Memory B cell (primary cell): ENCODE measurements at places on chromosomes 3 and 15.

- no peak for DNase-seq
These were observed 38.8 kb upstream of the ANKRD34C start for GRCh38 chr15:79243723-79244122.

GRCh38 chr15:29853211-29853987 lies 31.1 kb upstream of the TJP1 start:
- no peak for DNase-seq

DNA sequence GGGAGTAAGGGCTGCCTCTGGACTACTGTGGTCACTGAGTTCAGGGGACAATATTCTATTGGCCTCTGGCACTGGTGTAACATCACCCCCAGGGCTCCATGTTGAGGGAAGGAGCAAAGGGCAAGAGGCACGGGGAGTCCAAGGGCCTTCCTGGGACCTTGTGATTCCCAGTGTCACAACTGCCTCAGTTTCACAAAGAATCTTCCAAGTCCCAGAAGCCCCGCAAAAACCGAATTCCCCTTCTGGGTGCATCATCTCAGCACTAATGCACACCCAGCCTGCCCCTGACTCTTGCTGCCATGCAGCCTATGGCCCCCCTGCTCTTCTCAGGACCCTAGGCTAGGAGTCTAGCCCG lies 5.5 kb downstream of the AMOTL2 start:
- DNase-seq: no peak

DNA sequence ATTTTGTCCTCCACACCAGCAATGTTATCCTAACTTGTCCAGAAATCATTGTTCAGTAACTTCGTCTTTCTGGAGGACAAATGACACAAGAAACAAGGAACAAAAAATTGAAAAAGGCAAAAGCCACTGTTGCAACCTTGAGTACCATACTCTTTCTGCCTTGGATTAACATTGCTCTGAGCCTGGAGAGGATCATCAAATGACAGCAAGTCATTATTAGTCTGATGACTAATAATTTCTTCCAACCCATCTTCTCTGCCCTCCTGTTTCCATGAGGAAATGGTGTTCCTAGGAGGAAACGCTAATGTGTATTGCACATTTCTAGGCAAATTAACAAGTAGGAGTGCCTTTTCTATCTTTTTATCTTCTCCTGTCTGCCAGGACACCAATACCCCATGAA lies 153.9 kb downstream of the PCCB start:
- DNase-seq: no peak

DNA sequence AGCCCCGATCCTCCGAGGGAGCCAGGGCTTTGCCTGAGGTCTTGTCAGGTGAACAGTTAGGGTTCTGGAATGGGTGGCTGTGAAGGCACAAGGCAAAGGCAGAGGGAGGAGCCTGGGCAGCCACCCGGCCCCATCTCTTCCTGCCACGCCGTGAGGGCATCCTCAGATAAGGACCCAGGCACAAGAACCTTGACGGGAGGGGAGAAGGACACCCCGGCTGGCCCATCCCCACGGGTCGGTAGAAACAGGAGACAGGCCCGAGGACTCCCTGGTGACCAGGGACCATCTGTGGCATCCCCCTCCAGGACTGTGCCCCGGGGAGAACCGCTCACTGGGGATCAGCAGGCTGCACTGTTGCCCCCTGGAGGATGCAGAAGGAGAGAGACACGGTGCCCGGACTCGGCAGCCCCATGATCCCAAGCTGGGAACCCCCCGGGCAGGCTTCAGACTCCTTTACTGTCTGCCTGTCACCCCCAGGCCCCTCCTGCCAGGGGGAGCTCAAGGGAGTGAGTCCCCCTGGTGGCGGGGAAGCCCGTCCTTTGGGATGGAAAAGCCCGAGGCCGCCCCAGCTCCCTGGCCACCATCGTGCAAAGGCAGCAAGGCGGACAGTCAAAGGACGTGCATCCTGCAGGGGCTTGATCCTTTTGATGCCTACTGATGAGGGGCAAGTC lies 12.3 kb upstream of the PCSK6 start:
- DNase-seq: peak; percentile 9

- DNase-seq: no peak
These were observed 512 bp upstream of the TRH start for GRCh38 chr3:129973853-129974563.

DNA sequence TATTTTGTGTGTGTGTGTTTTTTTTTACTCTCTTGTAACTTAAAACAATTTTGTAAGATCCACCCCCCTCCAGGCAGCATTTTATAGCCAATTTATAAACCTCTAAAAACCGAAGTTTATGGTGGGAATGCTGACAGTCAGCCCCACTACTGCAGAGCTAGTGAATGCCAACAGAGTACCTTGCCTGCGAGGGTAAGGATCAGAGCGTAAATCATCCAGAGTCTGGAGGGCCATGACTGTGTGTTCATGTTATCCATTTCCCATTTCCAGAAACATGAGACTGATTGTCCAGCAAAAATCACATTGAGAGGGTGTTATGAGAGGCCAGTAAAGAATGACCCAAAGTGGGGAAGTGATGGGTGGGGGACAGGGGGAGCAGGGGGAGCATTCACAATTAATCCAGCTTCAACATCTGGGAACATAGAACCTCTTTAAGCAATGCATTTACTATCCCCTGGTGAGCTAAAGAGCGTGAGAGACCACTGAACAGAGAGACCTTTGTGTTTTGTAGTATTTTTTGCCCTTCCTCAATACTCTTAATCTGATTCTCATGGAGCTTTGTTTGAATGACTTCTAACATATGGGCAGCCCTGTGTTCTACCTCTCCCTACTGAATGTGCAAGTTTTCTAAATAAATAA lies 464.5 kb downstream of the RBMS3 start:
- DNase-seq: no peak

- no peak for DNase-seq
These were observed 32.2 kb downstream of the KAT2B start for GRCh38 chr3:20072422-20072821.

- no peak for DNase-seq
These were observed 1.8 kb downstream of the TWF2 start for GRCh38 chr3:52237006-52237656.

DNA sequence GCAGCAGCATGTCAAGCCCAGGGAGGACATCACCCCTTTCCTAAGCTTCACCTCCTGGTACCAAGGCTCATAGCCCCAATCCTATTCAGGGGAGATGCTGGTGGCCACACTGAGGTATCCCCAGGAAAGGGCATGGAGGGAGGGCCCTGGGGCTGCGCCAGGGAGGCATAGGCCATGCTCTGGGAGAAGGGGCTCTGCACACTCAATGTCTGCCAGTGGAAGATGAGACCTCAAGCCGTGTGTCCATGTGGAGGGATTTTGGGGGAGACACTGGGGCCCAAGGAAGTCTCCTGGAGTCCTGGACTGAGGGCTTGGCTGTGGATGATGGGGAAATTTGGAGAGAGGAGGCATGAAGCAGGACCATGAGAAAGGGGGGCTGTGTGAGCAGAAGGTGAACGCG lies 21.2 kb upstream of the PRR23E start:
- DNase-seq: no peak

- DNase-seq: no peak
These were observed 1188.0 kb upstream of the ALCAM start for GRCh38 chr3:104178680-104179079.

- DNase-seq: no peak
These were observed 46.3 kb downstream of the GOLIM4 start for GRCh38 chr3:168049367-168049974.

DNA sequence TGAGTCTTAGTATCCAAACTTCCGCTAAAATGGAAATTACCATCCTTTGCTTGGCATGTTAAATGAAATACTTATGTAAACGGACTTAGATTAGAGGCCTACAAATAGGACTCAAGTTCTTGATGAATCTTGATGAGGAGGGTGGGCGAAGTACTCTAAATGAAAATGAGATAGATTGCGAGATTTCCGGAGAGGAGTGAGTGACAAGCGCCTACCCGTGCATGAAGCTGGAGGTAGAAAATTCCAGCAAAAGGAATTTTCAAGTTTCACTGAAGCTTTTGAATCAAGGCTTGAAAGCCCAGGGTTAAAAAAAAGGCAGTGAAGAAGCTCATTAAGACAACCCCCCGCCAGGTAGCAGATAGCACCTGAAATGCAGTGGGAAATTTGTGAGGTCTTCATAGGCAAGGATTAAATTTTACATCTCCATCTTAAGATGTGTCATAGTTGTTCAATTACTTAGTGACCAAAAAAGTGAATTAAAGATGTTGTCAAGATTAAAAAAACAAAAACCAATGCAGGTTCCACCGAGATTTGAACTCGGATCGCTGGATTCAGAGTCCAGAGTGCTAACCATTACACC lies 655 bp upstream of the RAB11A start:
- no peak for DNase-seq

DNA sequence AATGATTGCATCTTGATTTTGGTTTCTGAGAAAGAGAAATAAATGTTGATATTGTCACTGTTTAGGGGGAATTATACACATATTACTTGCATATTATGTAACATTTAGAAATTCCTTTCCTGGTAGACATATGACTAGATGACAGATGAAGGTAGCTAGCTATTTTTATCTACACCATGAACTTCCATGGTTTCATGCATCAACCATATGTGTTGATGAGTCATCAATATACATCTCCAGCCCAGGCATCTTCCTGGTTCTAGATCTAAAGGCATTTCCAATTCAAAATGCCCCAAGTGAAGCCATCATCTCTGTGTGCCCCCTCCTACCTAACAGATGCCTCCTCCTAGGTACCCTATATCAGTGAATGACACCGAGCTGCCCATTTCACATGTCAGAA lies 9.5 kb upstream of the ADAMTSL3 start:
- no peak for DNase-seq

- DNase-seq: no peak
These were observed 57.7 kb downstream of the SUCNR1 start for GRCh38 chr3:151931171-151931570.

DNA sequence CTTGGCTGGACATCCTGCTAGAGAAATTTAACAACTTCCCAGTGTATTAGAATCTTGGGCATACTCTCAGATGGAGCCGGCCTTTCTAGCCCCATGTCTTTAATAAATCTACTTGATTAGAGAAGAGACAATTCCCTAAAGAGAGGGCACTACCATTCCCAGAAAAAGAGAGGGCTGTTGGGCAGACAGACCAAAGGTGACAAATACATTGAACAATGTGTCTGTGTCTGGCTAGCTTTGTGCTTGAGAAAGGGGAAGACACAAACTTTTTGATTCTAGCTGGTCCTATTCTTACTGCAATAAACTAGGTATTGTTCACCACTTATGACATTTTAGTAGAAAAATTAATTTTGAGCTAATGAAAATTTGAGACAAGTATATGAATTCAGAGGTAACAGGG lies 57.7 kb downstream of the DUT start:
- DNase-seq: no peak

- DNase-seq: no peak
These were observed 57.6 kb upstream of the FGD5 start for GRCh38 chr3:14761121-14761672.

GRCh38 chr3:14278799-14279625 lies 100.4 kb downstream of the LSM3 start:
- no peak for DNase-seq

DNA sequence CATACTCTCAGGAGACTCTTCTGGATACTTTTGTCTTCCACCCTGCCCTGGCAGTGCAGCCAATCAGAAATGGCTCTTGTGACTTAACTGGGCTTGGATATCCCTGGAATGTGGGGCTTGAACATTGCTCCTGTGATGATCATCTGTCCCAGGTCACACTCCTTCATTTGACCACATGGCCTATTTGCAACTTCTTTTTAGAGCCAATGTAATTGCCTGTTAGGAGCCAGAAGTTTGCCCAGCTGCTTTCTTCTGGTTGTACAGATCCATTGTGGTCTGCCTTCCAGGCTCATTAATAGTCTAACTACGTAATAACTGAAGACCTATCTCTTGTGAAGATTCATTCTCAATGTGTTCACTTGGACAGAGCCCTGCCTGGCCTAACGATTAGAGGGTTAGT lies 29.8 kb downstream of the QTRT2 start:
- no peak for DNase-seq

DNA sequence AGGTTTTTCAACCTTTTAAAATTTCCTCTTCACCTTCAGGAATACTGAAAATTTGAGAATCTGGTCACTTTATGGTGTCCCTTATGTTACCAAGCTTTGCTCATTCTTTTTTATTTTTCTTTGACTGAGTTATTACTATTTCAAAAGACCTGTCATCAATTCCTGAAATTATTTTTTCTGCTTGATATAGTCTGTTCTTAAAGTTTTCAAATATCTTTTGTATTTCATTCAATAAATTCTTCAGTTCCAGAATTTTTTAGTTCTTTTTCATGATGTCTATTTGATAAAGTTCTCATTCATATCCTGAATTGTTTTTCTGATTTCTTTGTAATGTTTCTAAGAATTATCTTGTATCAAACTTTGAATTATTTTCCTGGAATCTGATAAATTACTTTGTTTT lies 63.9 kb downstream of the UQCC5 start:
- DNase-seq: no peak

GRCh38 chr3:192467230-192468140 lies 259.9 kb downstream of the FGF12 start:
- DNase-seq: peak; percentile 68

GRCh38 chr3:162332344-162332743 lies 835.7 kb downstream of the OTOL1 start:
- no peak for DNase-seq

- DNase-seq: no peak
These were observed 192.5 kb downstream of the WNT5A start for GRCh38 chr3:55294557-55294956.

DNA sequence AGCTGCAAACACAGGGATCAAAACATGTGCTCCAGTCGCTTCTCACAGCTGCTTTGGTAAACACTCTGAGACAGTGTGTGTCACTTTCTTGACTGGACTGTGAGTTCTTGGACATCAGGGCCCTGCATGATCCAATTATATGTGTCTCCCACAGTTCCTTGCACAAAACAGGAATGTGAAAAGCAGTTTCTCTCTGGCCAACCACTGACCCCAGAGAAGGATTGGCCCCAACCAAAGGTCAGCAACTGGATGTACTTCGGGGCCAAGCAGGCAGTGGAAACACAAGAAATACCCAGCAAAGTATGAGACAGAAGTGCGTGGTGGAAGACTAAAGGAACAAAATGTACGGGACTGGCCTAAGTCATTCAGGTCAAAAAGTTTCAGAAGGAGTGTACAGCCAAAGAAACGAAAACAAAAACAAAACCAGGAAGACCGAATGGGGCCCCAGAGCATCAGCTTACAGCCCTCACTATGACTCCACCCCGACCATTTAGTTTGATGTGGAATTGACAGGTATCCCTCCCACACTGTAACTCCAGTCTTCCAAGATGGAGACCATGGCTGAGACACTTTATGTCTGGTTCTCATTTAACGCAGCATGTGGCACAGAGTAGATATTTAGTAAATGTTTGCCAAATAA lies 76.7 kb upstream of the LPP start:
- DNase-seq: no peak

DNA sequence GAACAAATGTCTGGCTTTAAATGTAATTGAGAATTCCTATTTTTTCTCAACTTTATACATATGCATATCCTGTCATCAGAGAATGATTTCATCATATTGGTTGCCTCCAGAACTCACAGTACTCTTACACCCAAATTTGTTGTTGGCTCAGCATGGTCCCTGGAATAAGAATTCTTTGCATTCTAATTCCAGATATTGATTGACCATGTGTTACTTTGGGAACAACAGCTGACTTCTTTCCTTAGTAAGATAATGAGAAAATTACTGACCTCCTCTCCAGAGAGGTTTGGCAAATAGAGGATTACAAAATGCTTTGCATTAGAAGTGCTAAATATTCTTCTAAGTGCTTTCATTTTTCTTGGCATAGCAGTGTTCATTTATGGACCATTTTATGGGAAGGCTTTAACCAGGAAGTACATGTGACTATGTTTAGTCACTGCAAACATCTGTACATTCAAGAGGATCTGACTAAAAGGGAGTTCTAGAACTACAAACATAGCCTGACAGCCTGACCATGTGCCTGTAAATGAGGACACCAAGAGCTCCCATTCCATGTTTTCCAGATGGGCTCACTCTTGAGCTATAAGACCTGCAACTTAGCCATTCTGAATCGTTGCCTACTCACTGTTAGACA lies 391.6 kb upstream of the DPPA4 start:
- no peak for DNase-seq
